A172 (cell line): ENCODE measurements at places on chromosomes 11 and 22. TPM values are rescaled to one million over a fixed set of nuclear protein-coding genes. Genes with fewer than 3 reads are reported as not detected.

- DNase-seq: peak; percentile 72
These were observed 27.1 kb downstream of the CYTH4 start for GRCh38 chr22:37309211-37310074.

DNA sequence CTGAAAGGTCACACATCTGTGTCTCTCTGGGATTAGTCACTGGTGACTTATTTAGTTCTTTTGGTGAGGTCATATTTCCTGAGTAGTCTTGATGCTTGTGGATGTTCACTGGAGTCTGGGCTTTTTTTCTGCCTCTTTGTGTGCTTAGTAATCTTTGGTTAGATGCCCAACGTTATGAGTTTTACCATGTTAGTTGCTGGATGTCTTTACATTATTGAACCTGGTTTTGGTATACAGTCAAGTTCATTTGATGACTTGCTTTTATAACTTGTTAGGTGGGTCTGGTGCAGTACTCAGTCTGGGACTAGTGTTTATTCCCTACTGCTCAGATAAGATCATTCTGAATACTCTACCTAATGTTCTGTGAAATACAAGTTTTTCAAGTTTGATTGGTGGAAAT is 26.2 kb upstream of the SLC37A2 start:
- peak; percentile 58 for DNase-seq

The C11orf42 gene
- total RNA-seq: not detected in 2 replicates

DNA sequence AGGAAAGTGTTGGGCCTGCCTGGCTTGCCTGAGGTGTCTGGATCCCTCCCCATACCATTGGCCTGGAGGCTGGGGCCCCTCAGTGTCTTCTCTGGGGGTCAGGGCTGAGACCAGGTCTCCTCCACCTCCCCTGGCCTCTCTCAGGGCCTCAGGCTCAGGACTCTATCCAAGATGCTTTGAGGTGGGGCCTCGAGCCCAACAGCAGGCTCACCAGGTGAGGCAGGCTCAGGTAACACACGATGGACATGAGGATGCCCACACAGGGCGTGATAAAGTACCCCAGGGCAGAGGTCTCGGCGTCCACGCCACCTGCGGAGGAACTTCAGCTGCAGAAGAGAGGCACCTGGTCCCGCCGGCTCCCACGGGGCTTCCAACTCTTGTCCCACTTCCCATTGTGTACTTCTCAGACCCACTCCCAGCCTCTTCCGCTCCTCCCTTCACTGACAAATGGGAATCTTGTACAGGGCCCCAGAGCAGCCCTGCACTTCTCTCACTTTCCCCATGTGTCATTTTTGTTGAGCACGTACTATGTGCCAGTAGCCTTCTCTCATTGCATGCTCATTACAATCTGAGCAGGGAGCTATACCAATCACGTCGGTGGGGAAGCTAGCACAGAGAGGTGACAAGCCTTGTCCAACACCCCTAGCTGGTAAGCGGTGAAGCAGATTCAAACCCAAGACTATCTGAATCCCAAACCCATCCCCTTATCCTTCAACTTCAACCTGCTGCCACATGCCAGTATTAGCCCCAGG is 3.8 kb downstream of the SLC29A2 start:
- no peak for DNase-seq

GRCh38 chr22:47623066-47623762 is 860.8 kb downstream of the TBC1D22A start:
- no peak for DNase-seq

DNA sequence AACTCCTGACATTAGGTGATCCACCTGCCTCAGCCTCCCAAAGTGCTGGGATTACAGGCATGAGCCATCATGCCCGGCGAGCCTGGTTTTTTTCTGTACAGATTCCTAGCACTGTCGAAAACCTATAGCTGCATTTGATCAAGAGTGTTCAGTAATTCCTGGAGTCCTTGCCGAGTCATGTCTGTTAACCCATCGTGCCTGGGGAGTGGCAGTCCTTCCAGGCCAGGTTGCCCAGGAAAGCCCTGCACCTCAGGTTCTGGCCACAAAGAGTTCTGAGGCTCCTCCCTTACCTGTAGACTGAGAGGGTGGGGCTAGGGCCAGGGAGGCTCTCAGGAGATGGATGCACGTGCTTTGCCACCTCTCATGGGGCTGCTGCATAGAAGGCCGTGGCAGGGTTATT is 17.0 kb downstream of the YDJC start:
- DNase-seq: no peak

GRCh38 chr11:97502201-97502600 is 1112.4 kb downstream of the JRKL start:
- no peak for DNase-seq

- no peak for DNase-seq
These were observed 8.7 kb downstream of the CCDC83 start for GRCh38 chr11:85863855-85864254.

DNA sequence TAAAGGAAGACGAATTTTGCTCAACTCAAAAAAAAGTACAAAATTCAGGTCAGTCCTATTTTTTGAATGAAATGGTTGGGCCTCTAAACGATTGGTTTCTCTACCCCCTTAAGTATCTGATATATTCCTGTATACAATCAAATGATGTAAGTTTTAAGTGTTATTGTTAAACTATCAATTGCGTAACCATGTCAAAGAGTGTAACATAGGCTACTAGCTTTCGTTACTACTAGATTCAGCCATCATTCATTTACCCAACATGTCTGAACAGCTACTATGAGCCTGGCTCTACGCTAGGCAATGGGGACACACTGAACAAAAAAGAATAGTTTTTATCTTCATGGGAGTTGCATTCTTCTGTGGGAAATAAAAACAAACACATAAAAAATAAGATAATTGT is 3.3 kb downstream of the RAB6A start:
- no peak for DNase-seq

DNA sequence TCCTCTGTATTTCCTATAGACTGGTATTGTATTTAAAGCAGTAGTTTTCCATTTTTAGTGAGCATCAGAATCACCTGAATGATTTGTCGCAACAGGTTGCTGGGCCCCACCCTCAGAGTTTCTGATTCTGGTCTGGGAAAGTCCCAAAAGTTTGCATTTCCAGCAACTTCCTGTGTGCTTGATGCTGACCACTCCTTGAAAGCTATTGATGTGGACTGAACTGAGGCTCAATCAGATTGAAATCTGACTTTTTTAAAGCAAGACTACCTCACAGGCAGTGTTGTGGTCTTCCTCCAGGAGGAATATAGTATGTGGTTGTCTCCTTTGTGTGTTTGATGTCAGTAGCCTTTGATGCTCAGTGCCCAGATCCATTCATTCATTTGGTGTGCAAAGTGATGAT is 17.2 kb upstream of the MPZL2 start:
- DNase-seq: no peak
